AG04450 (cell line): ENCODE measurements at places on chromosomes 6 and 20.

- no peak for DNase-seq
These were observed 7.8 kb downstream of the OR2A4 start for GRCh38 chr6:131693384-131693783.

DNA sequence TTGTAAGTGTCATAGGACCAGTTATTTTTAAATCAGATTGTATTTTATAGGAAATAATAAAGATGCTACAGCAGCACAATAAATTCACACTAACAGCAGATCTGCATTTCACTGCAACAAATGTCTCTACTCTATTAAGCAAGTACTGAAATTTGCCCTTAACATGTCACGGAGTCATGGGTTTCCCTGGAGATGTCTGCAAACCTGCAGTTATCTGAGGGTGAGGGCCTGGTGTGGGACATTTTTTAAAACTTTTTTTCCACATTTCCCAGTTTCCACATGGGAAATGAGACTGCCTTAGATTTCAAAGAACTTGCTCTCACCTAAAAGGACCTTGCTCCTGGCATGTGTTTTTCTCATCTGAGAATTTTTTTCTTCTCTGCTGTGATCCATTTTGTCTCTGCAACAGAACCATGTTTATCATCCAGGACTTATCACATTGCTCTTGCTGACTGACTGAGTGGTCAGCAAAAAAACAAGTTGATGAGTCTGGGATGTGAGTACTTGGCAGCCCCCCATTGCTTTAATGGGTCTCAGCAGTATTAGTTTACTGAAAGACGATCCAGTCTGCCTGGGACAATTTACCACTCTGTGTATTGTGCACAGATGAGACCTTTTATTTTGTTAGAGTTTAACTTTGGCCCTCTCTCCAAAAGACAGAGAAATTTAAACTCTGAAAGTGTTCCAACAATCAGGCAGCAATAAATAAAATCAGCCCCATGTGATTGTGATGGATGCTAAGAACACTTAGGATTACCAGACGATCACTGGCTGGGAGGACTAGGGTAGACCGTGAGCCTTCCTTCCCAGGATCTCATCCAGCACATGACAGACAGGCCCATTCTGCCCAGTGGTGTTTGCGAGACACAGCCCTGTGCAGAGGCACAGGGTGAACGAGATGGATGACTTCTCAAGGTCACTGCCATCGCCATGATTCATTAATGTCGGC lies 268.8 kb downstream of the BTBD9 start:
- DNase-seq, result no peak

- DNase-seq, result no peak
These were observed 98.8 kb downstream of the RTN4IP1 start for GRCh38 chr6:106530502-106530901.

DNA sequence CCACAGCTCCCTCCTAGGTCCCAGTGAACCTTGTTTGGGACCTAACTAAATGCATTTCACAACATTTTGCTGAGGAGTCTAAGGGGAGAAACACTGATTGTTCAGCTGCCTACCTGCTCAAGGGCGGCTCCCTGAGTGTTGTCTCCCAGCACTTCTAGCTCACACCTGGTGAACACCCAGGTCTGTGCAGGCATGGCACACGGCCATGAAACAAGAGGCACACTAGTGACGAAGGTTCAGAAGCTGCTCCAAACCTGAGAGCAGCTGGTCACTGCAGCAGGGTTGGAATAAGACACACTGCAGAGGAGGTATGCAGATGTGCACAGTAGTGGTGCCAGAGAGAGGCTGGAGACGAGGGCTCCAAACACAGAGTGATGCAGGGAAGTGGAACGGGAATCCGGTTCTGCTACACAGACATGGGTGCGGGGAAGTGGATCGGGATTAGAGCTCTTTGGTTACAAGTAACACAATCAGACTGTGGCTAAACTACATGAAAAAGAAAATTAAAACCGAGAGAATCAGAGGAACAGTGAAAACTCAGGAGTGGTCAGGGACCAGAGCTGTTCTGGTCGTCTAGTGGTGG lies 486.1 kb upstream of the CDH4 start:
- DNase-seq, result no peak

DNA sequence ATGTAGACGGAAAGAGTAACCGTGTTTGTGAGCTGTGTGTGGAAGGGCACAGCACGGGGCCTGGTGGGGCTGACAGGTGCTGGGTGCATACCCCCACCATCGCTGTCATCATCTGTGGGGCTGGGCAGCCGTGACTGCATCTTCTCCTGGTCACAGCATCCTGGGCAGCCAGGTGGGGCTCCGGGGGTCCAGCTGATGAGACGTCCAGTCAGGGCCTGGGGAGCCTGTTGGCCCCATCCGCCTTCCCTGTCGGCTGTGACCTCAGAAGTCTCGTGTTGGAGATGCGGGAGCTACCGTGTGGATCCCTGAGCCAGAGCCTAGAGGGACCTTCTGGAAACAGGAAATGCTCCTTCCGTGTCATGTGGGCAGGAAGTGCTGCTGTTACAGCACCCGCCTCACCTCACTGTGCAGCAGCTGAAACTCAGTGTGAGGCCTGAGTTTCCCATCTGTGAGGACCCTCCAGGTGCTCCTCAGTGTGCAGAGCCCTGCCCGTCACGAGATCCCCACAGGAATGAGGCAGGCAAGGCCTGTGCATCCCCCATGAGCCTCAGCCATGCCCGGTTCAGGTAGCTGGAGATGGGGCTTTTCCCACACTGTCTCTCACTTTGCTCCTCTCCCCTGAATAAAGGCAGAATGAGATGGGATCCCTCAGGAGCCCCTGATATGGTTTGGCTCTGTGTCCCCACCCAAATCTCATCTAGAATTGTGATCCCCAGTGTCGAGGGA lies 108.7 kb downstream of the ERMARD start:
- DNase-seq, result no peak

- no peak for DNase-seq
These were observed 95.0 kb downstream of the THBS2 start for GRCh38 chr6:169158691-169159090.

DNA sequence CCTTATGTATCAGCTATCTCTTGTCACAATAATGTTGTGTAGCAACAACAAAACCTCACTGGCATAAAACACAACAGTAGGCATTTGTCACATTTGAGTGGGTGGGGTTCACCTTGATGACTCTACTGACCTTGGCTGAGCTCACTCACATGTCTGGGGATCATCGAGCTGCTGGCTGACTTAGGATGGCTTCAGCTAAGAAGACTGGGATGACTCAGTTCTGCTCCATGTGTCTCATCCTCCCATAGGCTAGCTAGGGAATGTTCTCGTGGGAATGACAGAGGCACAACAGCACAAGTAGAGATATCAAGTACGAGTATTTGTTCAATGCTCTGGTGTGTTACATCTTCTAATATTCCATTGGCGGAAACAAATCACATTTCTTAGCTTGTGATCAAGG lies 167.9 kb downstream of the PLCB1 start:
- no peak for DNase-seq

GRCh38 chr20:18133962-18134361 lies 3.7 kb upstream of the KAT14 start:
- DNase-seq, result no peak

DNA sequence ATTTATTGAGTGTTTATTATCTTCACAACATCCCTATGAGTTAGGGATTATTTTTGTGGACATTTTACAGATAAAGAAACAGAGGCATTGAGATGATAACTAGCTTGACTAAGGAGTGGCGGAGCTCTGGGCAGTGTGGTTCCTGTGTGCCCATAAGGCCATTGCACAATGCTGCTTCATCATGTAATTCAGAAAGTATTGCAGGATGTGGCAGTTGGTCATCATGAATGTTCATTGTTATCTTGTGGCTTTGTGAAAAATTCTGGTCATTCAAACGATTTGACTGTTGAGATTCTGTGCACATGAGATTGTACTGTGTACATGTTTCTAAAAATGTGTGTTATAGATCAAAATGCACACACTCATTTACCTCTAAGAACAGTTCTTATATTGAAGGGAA lies 150.8 kb downstream of the ESR1 start:
- no peak for DNase-seq
